ENCODE measurements at places on chromosomes 2 and 18.

DNA sequence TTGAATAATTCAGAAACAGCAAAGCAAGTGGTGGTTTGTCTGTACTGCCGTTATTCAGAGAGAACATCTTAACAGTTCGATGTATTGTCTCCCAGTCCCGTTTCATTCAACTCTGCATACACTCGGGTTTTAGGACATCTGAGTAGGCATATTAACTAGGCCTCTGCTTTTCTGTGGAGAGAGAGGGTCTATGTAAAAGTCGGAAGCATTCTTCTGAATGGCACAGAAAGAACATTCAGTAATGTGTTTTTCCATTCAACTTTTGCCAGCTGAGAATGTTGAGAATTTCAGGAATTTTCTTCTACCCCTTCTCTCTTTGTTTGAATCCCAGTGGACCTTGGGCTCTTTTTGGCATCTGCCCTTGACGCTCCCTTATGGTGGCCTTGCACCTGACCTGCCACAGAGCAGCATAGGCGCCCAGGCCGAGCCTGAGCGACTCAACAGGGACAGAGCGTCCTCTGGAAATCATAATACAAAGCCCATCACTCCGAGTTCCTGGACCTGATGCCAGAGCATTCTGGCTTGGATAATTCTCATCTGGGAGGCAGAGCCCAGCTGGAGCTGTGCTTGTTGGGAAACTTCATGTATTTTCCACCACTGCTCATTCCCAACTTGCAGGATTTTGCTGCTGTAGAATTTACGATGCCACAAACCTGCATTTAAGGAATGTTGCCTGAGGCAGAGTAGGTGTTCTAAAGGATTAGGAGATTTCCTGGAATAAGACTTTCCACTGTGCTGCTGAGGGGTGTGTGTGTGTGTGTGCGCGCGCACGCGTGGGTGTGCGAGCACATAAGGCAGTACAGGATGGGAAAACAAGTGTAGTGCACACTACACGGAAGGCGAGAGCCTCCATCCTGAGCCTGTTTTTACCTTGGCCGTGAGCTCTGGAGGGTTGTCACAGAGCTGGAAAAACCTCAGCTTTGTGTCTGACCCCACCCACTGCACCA lies 77.2 kb upstream of the TXNDC2 start:
- DNase-seq: peak; percentile 53

GRCh38 chr2:18903750-18904149 lies 314.4 kb upstream of the NT5C1B start:
- DNase-seq: no peak

DNA sequence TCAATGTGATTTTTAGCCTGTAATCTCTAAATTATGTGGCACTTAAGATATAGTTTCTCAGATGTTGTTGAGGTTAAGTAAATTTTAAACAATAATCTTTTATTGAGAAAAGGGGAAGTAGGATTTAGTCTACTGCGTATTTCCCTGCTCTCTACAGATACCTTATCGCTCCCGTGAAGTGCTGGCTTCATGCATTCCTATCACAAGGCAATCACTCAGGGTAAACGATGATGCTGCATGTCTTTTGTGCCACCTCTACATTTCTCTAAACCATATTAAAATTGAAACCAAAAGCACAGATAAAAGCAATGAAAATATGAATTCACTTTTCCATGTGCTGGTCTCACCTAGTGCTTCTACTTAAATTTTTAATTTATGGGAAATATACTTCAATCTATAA lies 14.4 kb upstream of the RPE start:
- DNase-seq: no peak

- no peak for DNase-seq
Measured at GRCh38 chr18:11147371-11147951, 1.9 kb downstream of the PIEZO2 start.

GRCh38 chr2:220075835-220076234 lies 448.4 kb downstream of the SLC4A3 start:
- DNase-seq: no peak

DNA sequence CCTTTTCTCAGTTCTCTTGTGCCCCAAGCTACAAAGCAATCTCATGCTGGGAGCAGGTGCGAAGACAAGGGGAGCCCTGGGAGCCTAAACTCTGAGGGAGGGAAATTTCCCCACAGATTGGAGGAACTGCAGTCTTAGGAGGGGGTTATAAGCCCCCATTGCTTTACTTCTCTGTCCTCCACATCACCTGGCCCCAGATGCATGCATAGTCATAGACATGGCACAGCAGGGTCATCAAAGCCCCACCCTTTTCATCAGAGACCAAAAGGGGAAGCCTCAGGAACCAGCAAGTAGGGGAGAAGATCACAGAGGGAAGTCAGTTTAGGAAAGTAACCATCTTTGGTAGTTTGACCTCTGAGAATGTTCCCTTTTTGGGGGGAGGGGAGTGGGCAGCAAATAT lies 33.7 kb downstream of the LANCL1 start:
- DNase-seq: no peak

DNA sequence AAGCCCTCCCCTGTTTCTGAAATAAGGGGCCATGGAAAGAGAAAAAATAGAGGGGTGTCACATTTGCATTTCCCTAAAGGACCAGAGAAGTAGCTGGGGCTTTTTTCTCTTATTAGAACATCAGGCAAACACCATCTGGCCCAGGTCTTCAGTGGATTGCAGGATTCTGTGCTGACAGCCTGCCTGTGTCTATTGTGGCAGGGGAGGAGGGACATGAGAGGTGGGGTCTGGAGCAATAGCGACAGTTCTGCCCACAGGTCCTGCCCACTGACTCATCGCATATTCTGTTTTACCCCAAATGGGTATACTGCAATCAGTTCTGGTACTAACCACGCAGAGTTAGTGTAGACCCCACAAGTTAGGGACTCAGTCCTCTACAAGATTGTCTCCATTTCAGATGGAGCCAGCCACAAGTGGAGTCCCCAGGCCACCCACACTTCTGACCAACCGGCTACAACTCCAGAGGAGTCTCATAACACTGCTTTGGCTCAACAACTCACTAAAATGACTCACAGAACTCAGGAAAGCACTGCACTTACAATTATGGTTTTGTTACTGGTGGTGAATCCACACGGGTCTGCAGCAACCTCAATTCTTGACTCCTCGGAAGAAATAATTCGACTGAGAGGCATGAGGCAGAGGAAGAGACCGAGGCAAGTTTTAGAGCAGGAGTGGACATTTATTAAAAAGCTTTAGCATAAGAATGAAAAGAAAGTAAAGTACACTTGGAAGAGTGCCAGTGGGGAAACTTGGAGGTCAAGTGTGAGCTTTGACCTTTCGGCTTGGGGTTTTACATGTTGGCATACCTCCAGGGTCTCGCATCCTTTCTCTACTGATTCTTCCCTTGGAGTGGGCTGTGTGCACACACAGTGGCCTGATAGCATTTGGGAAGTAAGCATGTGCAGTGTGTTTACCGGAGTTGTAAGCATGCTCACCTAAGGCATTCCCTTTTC lies 146.4 kb upstream of the SPATS2L start:
- peak; percentile 58 for DNase-seq
